HCT116 (cell line): ENCODE measurements at places on chromosomes 7 and 10.

GRCh38 chr7:12722136-12722535 is 34.7 kb downstream of the ARL4A start:
- no peak for DNase-seq

- no peak for DNase-seq
Measured at GRCh38 chr10:4947039-4947634, 16.1 kb upstream of the AKR1C1 start.

DNA sequence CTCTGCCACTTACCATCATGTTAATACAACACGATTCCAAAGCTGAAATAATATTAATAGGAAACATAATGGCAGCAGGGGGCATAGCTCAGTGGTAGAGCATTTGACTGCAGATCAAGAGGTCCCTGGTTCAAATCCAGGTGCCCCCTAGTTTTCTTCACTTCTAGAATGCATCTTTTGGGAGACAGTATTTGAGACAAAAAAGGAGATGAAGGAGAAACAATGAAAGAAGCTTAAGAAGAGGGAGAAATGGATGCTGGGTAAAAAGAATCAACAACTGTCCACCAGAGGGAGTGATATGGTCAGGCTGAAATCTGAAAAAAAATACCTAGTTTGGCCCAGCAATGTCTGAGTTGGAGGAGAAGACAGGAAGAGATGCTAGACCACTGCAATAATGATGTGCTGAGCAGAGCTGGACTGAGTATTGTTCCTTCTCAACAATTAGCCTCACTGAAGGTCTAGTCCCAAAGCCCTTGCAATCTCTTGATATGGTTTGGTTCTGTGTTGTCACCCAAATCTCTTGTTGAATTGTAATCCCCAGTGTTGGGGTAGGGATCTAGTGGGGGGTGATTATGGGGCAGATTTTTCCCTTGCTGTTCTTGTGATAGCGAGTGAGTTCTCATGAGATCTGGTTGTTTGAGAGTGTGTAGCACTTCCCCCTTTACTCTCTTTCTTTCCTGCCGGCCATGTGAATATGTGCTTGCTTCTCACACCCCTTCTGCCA is 48.3 kb downstream of the ZNF783 start:
- peak; percentile 91 for DNase-seq

GRCh38 chr10:120980279-120981255 is 129.4 kb downstream of the WDR11 start:
- DNase-seq: no peak

- no peak for DNase-seq
Measured at GRCh38 chr7:66732439-66732838, 8.1 kb upstream of the RABGEF1 start.

- DNase-seq: no peak
Measured at GRCh38 chr7:44776211-44776610, 20.3 kb upstream of the PPIA start.

GRCh38 chr7:54326592-54327167 is 215.5 kb upstream of the VSTM2A start:
- no peak for DNase-seq

DNA sequence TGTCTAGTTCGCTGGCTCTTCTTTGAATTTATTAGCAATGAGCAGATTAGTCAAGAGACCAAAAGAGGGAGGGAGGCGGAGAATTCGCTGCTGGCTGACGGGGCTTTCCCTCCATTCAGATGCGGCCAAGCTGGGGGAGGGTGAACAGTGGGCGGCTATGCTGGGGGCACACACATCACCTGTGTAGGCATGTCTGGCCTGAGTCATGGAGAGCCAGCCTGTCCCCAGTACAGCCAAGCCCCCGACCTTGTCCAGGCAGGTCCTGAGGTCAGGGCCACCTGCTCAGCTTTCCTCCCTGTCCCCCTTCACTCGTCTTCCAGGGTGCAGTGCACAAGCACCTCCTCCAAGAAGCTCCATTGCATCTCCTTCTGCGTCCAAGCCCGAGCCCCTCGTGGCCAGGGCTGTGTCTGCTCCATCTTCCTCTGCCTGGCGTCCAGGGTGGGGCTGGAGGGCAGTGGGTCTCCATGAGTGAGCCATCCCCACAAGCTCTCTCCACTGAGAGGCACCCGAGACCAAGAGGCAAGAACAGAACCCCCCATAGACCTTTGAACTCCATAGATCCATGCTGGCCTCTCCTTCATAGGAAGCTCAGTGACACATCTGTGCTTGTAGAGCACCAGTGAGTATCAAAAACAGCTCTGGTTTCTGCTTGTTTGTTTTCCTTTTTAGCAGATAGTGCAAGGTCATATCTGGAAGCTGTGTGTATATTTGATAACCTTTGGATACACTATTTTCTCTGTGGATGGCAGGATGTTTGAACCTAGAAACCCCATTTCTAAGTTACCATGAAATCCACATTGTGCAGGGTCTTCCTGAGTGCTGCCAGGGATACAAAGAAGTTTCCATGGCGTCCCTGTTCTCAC is 1.9 kb upstream of the DEPP1 start:
- DNase-seq: no peak

DNA sequence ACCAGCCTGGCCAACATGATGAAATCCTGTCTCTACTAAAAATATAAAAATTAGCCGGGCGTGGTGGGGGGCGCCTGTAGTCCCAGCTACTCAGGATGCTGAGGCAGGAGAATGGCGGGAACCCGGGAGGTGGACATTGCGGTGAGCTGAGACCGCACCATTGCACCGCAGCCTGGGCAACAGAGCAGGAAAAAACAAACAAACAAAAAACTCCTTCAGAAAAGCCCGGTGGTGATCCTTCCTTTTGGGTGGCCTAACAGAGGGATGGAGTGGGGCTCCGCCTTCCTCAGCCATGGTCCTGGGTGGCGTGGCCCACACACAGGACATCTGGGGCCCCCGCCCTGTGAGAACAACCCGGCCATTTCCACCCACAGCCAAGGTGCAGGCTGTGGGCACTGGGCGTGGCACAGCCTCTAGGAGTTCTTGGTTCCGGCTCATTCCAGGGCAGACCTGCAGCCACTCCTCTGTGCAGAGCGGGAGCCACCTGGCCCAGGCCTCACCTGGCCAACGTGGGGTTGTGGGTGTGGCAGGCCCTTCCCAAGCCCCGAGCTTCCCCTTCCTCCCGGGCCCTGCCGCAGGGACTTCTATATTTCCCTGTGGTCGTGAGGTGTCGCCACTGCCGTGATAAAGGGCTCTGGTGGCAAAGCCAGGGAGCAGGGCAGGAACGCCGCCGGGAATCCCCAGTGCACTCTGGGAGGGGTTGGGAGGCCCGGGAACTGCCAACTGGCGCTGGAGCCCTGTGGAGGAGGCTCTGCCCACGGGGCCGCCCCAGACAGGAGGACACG is 37.6 kb downstream of the GET4 start:
- DNase-seq: no peak

DNA sequence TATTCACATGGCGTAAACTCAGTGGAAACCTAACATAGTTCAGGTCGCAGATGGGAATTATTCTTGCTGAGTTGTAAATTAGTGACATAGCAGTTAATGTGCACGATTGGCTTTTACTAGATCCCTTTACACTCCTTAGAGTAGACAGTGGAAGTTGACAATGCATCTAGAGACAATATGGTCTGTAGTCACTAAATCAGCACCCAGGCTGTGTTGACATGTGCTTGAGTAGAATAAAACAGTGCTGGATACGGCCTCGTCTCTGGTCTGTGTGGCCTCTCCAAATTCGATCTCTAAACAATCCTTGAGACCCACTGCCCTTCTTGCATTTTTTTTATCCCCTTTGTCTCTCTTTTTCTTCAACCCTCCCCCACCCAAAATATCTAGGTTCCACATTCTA is 615.7 kb downstream of the SORCS1 start:
- DNase-seq: no peak

DNA sequence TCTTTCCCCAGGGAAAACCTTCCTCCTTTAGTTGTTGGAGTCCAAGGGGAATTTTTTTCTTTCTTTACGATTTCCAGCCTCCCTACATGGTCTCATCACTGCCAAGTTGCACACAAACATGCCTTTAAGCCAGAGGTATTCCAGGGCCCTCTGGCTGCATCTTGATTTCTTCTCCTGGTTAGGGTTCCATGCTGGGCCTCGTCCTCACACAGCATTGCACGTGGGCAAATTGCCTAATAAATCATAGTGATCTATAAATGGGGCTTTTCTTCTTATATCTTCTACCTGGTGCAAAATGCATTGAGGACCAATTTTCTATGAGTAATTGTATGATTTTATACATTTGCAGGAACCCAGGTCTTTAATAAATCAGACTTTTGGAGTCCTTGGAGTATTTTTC is 284.2 kb downstream of the C7orf25 start:
- no peak for DNase-seq

DNA sequence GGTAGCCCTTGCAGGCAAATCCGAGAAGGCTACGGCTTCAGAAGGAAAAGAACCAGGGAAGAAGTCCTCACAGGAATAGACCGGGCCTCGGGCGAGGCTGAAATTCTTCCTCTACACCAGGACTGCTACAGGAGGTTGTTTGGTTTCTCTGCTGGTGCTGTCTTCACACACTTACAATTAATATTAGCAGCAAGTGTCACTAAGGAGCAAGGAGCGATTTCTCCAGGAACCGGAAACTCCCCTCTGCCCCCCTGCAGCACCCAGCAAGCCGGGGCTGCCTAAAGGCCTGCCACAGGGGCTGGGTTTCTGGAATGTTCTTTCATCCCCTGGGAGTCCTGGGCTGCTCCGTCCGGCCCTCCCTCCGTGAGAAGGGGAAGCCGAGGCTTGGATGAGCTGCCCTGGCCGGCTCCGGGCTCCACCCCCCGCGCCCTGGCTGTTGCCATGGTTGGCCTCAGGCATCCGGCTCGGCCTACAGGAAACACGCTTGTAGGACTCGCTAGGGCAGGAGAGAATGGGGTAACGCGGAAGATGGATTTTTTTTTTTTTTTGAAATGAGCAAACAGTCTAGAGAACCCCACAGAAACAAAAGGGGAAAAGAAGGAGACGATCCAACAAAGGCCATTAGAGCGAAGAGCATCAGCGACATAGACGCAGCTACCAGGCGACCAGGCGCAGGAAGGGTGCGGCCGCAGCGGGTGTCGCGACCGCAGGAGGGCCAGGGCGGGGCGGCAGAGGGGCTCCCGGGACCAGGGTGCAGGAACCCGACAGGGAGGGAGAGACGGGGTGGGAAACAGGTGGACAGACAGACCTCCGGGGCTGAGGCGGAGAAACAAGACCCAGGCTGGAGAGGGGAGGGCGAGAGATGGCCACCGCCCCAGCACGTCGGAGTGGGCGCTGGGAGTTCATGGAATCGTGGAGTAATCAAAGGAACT is 33.0 kb downstream of the EN2 start:
- no peak for DNase-seq

- no peak for DNase-seq
Measured at GRCh38 chr7:93799750-93800357, 90.7 kb downstream of the TFPI2 start.
